ENCODE measurements at places on chromosomes 6 and 20. TPM values are rescaled to one million over a fixed set of nuclear protein-coding genes. Genes with fewer than 3 reads are reported as not detected.

RUNX2 gene
- total RNA-seq = 5.1 TPM

BEND6 gene
- total RNA-seq = not detected

ATF6B gene
- 55.7 TPM for total RNA-seq

NMBR gene
- total RNA-seq = not detected

ARMC2 gene
- 0.78 TPM for total RNA-seq

NKAIN4 gene
- total RNA-seq = not detected

DNA sequence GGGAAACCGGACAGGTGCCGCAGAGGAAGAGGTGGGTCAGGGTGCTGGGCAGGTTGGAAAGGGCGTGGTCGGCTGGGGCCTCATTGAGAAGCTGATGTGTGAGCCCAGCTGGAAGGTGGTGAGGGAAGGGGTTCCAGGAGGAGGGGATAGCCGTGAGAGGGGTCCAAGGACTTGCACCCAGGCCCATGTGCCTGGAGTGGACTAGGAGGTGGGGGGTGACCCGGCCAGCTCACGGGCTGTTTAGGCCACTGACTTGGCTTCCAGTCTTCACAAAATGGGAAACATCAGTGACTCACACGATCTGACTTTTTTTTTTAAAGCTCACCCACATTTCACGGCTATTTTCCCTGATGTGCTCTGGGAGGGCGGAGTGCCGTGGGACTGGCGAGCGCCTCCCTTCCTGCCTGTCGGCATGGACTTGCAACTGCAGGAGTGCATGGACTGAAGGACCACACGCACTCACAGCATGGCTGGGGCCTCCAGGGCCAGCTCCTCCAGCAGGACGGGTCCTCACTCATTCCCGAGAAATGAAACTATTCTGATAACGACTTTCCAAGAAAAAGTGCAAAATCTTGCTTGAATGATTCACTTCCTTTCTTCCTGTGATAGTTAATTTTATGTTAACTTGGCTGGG, 13.5 kb upstream of the PDE10A start:
- peak; percentile 70 for DNase-seq

DNA sequence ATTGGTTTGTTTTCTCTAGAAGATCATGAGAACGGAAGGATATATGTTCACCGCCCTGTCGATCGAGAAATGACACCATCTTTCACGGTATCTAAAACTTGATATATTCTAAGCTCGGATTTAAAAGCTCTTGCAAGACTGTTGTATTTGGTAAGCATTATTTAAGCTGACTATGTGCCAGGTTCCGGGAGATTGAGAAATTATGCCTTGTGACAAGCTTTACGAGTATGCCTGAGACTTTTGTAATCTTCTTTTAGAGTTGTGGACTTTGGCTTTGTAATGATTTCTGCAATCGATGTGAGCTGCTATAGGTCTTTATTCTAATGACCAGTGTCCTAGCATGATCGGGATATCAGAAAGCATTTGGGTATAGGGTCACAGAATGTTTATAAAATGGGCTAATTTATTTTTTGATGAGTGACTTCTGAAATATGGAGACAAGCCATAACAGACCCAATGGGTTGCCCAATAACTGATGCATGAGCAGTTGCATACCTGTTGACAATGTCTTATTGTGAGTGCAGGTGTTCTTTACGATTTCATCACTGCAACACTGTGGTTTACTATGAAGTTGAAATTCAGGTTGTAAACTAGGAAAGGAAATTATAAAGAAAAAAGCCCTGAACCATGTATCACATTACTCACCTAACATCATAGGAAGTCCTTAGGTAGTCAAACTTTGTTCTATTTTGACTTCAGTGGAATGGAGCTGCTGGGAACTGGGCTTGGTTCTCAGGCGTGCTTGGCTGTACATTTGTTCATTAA, 14.0 kb downstream of the CDH26 start:
- no peak for DNase-seq

- DNase-seq = no peak
Observed at GRCh38 chr6:45430590-45431202, 53.0 kb upstream of the SUPT3H start.

DNA sequence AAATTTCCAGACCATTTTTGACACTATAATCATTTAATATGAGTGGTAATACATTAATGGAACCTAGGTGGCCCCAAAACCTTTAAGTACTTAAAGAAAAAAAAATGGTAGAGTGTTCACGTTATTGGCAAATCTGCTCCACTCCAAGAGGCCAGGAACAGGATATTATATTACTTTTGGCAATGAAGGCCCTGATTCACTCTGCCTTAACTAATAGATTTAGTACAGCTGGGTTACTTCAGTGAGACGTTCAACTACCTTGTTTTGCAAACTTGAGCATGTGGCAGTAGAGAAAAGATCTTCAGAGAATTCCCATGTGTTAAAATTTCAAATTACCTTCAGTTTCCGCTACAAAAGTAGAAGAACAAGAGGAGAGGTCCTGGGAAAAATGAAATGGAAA, 12.8 kb downstream of the ADNP start:
- no peak for DNase-seq

DNA sequence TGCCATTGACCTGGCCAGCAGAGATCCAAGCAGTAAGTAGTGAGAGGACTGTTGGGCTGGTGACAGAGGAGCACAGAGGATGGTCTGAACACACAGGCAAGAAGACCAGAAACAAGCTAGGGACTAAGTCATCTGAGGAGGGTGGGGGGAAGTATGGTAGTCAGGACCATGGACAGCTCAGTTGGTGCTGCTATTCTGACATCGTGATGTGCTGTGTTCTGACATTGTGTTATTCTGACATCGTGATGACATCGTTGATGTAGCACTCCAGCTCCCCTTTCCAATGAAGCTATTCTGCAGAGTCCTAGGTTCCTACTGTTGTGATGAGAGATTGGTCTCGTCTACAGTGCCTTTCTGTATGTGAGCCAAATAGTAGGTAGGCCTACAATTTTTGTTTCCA, 28.7 kb downstream of the CFAP206 start:
- peak; percentile 73 for DNase-seq

DNA sequence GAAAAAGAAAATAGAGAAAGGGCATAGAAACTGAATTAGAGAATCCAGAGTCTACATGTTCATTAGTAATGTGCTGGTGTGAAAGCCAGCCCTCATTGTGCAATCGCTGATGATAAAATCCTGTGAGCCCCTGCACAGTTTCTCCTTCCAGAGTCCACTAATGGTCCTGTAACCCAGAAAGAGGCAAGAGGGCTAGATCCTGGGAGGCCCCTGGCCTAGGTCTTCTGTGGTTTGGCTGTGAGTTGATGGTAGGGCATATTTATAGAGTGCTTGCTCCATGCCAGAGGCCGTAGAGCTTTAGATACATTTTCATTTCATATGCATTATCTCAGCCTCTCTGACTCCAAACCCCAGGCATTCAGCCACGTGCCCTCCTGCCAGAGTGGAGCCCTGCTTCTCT, 94.9 kb upstream of the MTHFD1L start:
- DNase-seq = no peak

DNA sequence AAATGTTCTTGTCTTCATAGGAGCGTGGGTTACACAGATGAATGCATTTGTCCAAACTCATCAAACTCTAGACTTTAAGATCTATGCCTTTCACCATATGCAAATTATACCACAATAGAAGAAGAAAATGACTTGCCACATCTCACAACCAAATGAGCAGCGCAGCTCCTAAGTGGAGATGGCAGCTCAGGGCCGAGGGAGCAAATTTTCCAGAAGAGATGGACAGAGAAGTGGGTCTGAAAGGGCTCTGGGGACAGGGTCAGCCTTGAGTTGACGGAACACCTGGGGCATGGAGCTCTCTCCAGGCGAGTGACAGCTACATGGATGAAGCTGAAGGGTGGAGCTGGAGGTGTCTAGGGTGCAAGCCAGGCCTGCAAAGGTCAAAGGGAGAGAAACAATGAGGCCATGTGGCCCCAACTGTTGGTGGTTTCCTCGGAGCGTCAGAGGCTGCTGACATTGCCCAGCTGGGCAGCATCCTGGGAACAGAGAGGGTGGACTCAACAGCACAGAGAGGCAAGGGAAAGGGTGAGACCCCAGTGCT, 228.3 kb downstream of the NRN1 start:
- no peak for DNase-seq

DNA sequence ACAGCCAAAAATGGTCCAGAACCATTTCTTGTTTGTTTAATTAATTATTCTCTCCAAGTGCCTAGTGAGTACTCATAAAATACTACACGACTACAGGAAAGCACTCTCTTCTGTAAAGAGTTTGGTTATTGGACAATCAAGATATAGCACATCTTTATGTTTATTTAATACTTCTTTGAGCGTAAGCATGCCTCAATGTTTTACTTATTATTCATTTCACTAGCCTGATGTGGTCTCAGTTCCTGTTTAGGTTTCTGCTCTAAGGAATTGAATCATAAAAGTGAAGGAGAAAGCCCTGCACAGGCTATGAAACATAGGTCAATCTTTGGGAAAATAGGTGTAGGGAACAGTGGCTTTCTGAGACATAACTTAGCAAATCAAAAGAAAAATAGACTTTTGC, 45.9 kb upstream of the AIG1 start:
- no peak for DNase-seq

- DNase-seq = peak; percentile 34
Observed at GRCh38 chr6:95364016-95364604, 213.2 kb upstream of the MANEA start.

Data from HT-29 (cell line).